RPMI7951 (cell line): ENCODE measurements at places on chromosomes 3 and 15. TPM values are rescaled to one million over a fixed set of nuclear protein-coding genes. Genes with fewer than 3 reads are reported as not detected.

- no peak for DNase-seq
Measured at GRCh38 chr15:63601704-63602185, 4.6 kb downstream of the FBXL22 start.

SLC38A3 gene
- not detected in 2 replicates for total RNA-seq

- DNase-seq, result no peak
Measured at GRCh38 chr3:13207578-13207922, 134.3 kb upstream of the IQSEC1 start.

- DNase-seq, result no peak
Measured at GRCh38 chr3:133831966-133832801, 26.6 kb downstream of the SRPRB start.

GRCh38 chr3:126737527-126737926, 33.5 kb downstream of the CHCHD6 start:
- DNase-seq, result no peak

MYRIP gene
- total RNA-seq, result not detected in 2 replicates

MGLL gene
- total RNA-seq, result 42.0 and 48.4 TPM in 2 replicates

DNA sequence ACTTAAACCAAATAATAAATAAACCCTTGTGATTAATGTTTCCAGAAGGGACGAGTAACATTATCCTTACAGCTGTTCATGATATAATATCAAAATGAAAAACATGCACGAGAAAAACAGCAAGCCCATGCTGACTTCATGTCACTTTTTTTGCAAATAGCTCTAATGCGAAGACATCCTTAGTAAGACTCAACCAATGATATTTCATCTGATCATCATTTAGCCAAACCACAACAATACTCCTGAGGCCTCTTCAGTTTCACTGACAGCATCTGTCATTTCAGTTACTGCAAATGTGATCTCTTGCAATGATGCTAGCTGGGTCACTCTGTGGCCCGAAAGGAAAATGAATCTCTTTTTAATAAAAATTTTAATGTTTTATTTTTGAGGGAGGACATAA, 74.0 kb downstream of the POLR2M start:
- DNase-seq, result no peak

DNA sequence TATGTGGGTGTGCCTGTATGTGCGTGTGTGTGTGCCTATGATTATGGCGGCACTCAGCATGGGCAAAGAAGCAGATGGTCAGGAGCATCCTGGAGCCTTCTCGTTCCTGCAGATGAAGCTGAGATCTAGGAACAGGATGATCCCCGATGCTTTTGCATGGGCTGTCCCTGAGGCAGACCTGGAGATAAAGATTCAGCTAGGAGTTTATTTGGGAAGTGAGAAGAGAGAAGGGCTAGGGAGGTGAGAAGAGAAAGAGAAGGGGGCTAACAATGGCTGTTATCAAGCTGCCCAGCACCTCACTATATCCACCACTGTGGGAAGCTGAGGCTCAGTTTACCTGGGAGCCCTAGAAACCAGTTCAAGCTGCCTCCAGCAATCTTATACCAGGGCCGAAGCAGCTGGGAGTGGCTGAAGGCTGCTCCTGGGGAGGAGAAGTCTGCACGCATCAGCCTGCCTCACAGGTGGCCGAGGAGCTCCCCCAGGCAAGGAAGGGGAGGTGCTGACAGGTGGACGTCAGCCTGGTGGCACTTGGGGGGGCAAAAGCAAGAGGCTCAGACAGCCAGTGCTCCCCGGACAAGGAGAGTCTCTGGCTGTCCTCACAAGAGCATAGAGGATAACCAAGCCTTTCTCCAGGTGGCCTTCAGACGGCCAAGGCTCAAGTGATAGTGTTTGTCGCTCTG, 94.0 kb upstream of the IQSEC1 start:
- DNase-seq, result no peak

CPLX3 gene
- not detected in 2 replicates for total RNA-seq

CKMT1B gene
- not detected in 2 replicates for total RNA-seq

CCDC54 gene
- total RNA-seq, result not detected in 2 replicates

GRCh38 chr3:52891164-52891563, 6.2 kb downstream of the STIMATE start:
- no peak for DNase-seq

DNA sequence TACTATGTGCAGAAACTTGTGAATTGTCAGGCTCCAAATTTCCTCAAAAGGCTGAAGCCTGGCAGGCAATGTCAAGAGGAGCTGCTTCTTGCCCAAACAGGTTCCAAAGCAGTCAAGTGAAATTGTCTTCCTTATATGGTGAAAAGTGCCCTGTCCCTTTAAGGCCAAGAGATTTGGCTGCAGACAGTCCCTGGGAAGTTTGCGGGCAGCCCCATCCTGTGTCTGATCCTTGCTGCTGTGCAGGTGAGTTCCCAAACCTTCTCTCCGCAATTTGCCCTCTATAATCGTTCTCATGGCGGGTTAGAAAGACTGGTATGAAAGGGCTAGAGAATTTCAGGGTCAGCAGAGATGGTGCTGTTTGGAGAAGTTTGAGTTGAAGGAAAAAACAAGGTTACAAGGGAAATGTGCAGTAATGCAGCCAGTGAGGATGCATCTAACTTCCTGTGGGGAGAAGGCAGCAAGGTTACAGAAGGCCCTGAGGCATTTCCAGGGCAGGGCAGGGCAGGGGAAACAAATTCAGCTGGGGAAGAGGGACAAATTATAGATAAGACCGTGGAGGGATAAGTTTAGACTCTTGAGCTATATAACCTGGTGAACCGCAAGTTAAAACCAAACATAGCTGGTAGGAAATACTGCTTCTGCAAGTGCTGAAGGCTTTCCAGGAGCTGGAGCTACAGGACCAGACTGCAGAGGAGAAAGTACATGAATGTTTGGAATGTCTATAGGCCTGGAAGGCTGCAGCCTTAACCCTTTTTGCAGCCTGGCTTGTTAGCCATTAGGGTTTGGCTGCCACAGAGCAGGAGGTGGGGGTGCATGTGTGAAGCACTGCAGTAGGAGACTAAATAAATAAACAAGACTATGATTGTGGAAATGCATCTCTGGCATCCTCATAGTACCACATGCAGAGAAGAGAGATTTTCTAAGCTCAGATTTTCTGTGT, 256.2 kb upstream of the IL12A start:
- peak; percentile 79 for DNase-seq

- peak; percentile 36 for DNase-seq
Measured at GRCh38 chr3:16849795-16850194, 35.0 kb upstream of the PLCL2 start.
